ENCODE measurements at places on chromosomes 7 and 10.

DNA sequence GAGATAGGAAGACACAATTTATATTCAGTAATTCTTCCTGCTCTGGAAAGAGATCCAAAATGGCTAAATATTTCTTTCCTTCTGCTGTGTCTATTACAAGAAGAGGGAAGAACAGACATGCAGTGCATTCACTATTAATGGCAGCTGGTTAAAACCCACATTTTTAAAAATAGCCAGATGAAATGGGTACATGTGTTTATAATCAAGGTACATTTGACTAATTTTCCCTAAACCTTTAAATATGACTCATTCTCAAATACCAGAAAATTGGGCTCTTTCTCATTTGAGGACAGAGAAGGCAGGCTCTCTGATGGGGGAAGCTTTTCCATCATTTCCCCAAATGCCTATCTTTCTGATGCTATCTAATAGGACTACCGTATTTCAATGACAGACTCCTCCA lies 215.7 kb upstream of the HABP2 start:
- no peak for DNase-seq

DNA sequence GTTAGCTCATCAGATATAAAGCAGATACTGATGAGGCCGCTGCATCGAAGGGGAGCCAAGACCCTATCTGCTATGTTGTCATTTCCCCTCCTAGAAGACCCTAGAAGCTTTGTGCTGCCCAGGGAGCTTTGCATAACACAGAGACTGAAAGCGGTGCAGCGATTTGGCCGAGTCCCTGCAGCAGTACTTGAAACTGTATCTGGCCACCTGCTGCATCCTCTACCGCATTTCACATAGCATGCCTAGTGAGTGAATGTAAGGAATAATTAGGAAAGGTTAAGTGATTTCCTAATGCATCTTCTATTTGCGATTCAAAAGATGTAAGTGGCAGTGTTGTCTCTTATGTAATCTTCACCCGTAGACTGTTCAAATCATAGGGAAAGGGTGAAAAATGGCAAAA lies 106.7 kb downstream of the LRMDA start:
- DNase-seq = no peak

GRCh38 chr10:58041901-58042300 lies 225.8 kb downstream of the IPMK start:
- no peak for DNase-seq

GRCh38 chr10:102588875-102589274 lies 55.4 kb upstream of the TRIM8 start:
- DNase-seq = no peak

- DNase-seq = no peak
Measured at GRCh38 chr10:76408646-76409045, 977.2 kb downstream of the LRMDA start.

DNA sequence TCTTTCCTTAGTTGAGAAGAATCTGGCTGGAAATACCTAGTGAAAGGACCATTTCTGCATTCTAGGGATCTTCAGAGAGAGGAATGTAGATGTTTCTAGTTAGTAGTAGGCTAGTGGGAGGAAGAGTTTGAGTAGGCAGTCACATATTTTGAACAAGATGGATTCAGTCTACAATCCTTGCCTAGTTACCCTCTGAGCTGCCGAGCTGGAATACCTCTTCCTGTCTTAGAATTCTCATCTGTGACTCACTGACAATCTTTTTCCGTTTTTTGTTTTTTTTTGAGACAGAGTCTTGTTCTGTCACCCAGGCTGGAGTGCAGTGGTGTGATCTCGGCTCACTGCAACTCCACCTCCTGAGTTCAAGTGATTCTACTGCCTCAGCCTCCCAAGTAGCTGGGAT lies 30.7 kb upstream of the PLPP4 start:
- no peak for DNase-seq

DNA sequence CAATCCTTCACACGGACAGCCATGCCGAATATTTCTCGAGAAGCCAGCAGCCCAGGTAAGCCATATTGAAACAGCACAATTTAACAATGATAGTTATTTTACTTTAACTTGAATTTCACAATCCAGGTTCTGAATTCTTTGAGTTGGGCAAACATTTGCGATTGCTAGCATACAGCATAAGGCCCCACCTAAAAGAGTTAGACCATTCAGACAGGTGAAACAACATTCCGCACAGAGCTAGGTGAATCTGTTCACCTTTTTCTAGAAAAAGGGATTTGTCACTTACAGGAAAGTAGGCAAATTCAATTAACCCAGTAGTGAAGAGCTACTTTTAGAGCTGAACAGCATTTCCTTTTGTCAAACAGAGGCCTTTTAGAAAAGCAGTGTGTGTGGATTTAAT lies 45.3 kb downstream of the CREB3L2 start:
- DNase-seq = no peak

DNA sequence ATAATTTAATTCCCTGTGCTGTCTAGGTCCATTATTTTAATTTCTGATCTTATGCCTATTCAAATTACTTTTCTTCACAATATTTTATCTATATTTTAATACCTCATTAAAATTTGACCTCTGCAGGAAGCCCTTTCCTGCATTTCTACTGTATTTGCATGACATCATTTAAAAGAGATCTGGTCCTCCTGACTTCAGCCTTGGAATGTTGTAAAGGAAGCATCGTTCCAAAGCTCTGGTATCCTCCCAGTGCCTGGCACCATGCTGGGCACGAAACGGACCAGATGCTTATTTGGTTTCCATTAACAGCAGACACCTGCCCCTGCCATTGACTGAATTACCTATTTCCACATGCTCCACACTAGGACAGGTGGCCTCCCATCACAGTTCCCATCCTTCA lies 247.5 kb downstream of the KLF6 start:
- no peak for DNase-seq
